ENCODE measurements at places on chromosomes 5 and 9.

DNA sequence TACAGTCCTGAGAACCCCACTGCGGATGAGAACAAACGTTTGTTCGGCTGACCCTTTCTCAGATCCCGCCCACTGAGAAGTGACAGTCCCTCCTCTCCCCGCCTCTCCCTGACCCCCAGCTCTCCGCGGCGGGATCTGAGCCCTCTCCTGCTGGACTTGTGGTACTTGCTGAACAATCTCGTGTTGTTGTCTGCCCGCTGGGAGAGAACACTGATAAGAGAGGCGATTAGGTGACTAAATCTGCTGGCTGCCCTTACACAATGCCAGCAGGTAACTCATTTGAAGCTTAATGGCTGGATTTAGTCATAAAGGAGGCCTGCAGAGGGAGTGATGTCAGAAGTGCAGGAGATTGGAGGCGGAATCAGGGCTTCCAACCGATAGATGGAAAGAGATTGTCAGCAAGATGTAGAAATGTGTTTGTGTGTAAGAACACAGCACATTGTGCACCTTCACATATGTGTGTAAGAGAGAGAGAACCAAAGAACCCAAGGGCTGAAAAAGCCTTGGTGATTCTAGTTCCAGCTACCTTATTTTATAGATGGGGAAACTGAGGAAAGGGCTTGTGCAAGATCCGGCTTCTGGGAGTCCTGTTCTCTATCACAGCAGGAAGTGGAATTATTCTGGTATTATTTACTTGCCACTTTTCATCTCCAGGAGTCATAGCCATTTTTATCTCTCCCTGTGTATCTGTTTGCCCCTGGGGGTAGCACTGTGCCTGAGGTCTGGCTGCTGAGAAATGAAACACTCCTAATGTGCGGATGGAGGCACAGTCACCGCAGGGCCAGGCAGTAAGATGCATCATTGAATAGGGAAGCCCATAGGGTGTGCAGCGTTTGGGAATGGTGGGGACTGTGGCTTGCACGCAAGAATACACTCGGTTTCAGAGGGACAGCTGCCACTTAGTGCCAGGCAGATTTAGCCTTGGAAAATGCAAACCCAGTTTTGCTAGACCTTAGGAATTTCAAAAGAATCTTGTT is 203.7 kb upstream of the MSX2 start:
- no peak for DNase-seq

DNA sequence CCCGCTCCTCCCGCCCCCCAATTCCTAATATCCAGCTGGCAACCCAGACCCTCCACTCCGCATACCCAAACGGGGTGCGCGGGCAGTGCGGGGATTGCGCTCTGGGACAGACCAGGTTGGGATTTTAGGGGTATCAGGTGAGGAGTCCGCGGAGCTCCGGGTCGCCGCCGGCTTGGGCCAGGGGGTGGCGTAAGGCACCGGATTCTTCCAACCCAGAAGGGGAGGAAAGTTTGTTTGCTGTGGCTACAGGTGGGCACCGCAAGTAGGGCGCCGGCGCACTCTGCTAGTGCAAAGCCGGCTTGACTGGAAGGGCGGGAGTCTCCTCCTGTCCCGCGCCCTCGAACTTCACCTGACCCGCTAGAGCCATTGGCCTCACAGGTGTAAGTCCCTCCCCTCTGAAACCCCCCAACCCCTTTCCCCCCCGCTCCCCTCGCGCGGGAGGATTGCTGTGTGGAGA is 709 bp downstream of the IQGAP2 start:
- DNase-seq = peak; percentile 73

DNA sequence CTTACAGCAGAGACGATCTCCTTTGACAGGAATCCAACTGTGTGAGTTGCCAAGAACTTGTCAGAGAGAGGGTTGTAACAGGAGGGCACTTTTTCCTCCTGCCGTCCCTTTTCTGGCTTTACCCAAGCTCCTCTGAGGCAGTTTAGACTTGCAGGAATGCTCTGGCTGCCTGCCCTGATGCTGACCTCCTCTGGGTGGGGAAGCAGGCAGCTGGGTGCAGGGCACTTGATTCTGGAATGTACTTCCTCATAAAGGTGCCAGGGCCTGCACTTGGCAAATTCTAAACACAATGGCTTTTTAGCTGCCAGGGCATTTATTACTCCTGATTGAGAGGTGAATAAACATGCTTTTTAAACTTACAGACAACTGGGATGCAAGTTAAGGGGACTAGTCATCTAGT is 190.4 kb downstream of the EPB41L4A start:
- DNase-seq = peak; percentile 87

- no peak for DNase-seq
Measured at GRCh38 chr5:76555114-76555513, 68.1 kb downstream of the F2RL2 start.

DNA sequence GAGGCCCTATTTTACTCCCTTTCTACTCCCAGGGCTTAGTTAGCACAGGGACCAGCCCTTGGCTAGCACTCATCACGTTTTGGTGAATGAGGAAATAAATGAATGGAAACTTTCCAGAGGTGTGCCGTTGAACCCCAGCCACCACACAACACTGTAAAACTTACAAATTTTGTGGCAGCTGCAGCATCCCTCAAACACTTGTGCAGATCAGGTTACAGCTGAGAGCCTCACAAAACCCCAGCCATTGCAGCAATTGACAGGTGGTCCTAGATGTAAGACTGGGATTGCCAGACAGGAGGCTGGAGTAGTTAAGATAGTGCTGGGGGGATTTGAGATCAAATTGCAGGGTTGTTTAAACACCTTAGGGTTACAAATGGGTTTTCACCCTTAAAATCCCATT is 482.2 kb upstream of the KIF2A start:
- no peak for DNase-seq

- no peak for DNase-seq
Measured at GRCh38 chr9:77899679-77900354, 131.8 kb downstream of the GNAQ start.

- DNase-seq = no peak
Measured at GRCh38 chr5:179779826-179780225, 14.0 kb upstream of the LTC4S start.

GRCh38 chr5:170333161-170333910 is 35.8 kb upstream of the LCP2 start:
- DNase-seq = no peak

- DNase-seq = no peak
Measured at GRCh38 chr5:56026863-56027300, 32.1 kb upstream of the IL6ST start.

DNA sequence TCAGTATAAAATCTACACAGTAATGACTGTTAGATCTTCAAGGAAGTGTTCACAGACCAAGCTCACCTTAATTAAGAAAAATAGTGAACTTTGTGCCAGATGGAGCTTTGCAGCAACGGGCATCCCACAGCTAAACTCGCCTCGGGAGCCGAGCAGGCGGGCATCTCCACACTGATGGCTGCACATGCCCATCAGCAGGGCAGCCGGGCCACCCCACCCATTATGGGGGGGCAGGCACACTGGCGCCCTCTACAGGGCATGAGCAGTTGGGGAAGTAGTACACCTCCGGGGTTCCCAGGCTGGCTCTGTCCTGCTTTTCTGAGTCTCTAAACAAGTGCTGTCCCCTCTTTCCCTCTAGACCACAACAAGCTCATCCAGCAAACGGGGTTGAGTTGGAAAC is 21.6 kb downstream of the ANKS6 start:
- DNase-seq = no peak

GRCh38 chr9:109739760-109740159 is 40.2 kb upstream of the PALM2AKAP2 start:
- DNase-seq = no peak

- no peak for DNase-seq
Measured at GRCh38 chr9:117156144-117156688, 258.6 kb downstream of the ASTN2 start.

GRCh38 chr9:73153793-73154227 is 2.1 kb downstream of the ANXA1 start:
- DNase-seq = no peak

DNA sequence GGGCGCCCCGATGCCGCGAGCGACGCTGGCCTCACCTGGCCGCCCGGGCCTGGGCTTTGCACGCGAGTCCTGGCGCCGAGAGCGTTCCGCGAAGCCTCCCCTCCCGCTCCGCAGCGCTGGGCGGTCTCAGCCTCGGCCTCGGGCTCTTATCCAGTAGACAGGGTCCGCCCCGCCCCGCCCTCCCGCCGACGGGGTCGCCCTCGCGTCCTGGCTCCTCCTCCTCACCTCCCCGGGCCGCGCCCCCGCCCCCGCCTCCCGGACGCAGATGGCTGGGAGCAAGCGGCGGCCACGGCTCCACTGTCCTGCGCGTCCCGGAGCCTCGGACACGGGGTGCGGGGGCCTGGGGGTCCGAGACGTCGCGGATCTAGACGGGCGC is at the start of gene SLC6A3:
SLC6A3 (minus strand) TSS at position 128 of the 376 bp plus-strand sequence. CDS start 2,243 bp downstream, outside the sequence.
- no peak for DNase-seq

DNA sequence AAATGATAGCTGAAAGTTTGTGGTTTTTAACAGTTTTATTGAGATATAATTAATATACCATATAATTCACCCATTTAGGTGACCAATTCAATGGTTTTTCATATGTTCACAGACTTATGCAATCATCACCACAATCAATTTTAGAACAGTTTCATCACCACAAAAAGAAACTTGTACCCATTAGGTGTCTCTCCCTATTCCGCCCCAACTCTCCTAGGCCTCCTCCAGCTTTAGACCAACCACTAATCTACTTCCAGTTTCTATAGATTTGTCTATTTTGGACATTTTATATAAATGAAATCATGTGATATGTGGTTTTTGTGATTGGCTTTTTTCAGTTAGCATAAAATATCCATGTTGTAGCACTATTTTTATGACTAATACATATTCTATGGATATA is 38.6 kb downstream of the YTHDC2 start:
- DNase-seq = no peak

- DNase-seq = no peak
Measured at GRCh38 chr5:15560421-15560820, 60.4 kb downstream of the FBXL7 start.

DNA sequence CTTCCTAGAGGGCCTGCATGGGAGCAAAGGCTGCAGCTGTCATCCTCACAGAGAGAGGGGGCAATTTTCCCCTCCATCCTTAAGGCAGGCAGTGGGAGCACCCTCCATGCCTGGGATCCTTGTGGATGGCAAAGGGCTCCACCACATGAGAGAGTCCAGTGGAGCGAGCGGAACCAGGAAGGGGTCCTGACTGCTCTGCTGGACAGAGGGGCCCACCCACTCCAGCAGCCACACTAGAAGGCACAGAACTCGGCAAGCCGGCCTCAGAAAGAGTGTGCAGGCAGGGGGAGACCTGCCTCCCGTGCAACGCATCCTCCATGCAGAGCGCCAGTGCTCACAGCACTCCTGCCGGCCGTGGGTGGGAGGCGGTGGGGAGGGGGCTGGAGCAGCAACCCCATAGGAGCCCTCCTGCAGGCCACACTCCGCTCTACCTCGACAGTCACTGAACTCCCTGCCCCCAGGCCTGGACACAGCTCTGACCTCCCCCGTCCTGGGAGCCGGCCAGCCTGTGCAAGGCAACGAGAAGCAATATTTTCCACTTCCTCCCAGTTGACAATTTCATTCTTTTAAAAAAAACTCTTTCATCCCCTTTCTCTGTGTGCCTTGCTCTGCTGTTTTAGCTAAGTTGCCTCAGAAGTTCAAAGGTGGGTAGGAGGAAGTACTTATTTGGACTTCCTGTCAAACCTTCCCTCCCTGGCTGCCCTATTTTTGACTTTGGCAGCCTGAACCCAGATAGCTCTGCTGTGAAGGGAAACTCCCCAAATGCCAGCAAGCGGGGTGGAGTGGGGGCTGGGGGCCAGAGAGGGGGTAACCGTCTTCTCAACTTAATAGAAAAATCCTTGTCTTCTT is 5.3 kb upstream of the LCP2 start:
- DNase-seq = peak; percentile 85

DNA sequence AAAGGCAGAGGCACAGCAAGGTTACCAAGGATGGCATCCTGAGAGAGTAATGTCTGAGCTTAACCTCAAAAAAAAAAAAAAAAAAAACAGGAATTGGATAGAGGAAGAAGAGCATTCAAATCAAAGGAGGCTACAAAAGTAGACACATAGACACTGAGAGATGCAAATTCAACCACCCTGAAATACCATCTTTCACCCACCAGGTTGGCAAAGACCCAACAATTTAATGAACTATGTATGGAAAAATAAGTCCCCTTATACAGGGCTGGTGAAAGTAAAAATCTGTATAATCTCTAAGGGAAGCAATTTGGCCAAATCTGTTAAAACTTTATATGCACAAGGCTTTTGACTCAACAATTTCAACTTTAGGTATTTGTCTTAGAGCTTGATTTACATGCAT is 4.9 kb downstream of the NADK2 start:
- no peak for DNase-seq

DNA sequence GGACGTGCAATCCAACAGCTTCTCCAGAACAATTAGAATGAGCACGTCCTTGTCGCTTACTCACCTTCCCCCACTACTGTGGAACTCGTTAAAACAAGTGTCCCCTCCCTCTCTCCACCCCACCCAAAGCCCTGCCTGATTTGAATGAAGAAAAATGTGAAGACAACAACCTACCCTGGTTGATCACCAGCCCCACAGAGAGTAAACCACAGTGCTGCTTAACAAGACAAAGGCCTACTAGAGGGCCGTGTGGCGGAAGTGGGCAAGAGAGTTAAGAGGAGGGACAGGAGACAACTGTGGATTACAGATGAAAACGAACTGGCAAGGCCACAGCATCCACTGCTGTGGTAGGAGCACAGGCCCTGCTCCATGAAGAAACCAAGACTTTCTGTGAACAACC is 51.1 kb downstream of the CDK5RAP2 start:
- DNase-seq = no peak

DNA sequence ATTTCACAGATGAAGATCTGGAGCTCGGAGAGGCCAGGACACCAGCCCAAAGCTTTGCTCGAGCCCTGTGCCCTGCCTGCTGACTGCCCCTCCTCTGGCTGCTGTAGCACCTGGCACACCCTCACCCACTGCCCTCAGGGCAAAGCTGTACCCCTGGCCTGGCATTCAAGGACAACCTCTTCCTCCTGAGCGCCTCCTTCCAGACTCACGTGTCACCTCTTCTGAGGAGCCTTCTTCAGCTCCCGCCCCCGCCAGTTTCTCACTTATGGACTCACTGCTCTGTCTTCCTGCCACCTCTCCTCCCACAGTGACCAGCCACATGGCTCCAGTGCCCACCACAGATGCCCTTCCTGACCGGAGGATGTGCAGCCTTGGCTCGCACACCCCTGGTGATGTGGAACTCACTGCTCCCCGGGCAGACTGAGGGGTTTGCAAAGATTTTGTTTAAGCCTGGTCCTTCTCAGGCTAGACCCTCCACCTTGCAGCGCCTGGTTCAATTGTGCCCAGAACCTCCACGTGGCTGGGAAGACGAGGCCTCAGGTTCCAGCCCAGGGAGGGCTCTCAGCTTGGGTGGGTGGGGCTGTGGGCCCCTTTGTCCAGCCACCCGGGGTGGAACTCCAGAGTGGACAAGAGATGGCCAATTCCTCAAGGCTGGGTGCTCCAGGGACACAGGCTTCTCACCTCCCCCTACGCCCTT is 46.6 kb upstream of the PHYKPL start:
- peak; percentile 47 for DNase-seq

GRCh38 chr5:147619281-147619878 is 109.5 kb upstream of the DPYSL3 start:
- no peak for DNase-seq

- no peak for DNase-seq
Measured at GRCh38 chr5:151870820-151871219, 53.8 kb downstream of the GLRA1 start.

GRCh38 chr5:180438785-180439780 is 55.1 kb upstream of the CNOT6 start:
- no peak for DNase-seq

- DNase-seq = no peak
Measured at GRCh38 chr9:6845880-6846279, 88.1 kb downstream of the KDM4C start.

GRCh38 chr5:90356622-90357021 is 52.9 kb downstream of the CETN3 start:
- no peak for DNase-seq

Measured in Right ventricle myocardium inferior (tissue), 1 donor.